ENCODE measurements at places on chromosomes 1 and 21.
A peak's percentile ranks its signal among the peaks of the same experiment; 100 is the strongest.

- DNase-seq = no peak
These were observed 87.5 kb upstream of the CACYBP start for GRCh38 chr1:174912264-174912663.

GRCh38 chr1:206992790-206993189 lies 22.5 kb upstream of the FCAMR start:
- DNase-seq = no peak

DNA sequence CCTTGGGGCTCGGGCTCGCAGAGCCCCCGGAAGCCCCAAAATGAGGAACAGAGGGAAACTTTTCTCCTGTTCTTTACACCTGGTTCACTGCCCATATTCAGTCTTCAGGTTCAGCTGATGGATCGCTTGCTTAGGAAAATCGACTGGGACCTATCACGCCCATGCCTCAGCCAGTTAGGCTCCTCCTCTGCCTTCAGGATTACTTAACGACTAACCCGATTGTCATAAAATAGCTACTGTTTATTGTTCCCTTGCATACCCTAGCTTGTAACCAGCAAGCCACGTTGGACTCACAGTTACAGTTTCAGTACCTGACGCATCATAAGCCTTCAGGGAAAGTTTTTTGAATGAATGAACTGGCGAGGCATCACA lies 692 bp downstream of the TARDBP start:
- no peak for DNase-seq

- DNase-seq = no peak
These were observed 82.9 kb downstream of the BEND5 start for GRCh38 chr1:48693674-48694320.

DNA sequence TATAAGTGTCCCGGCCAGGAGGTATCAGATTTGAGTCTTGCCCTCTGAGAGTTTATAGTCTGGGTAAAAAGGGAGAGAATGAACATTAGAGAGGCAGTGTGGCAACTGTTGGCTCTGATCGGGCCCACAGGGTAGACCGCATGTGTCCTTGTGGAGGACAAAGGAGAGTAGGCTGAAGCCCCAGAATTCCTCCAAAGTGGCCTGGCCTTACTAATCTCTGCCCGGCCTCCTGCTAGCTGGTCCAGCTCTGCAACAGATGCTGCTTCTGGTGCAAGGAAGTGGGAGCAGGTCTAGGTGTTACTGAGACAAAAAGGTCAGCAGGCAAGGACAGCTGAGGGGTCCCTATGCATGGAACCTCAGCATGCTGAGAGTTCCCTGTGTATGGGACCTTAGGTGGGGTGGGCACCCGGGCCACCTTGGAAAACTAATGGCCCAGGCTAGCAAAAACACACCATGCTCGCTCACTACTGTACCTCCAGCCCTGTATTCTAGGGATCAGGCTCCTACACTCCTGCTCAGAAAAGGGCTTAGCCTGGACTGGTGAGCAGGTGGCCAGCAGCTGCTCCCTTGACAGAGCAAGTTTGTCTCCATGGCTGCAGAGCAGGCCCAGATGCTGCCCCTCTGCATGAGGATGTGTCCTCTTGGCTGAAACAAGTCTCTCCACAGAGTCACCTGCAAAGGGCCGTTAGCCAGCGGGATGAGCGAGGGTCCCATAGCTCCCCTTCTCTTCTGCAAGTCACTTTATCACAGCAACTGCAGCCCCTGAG lies 30.3 kb upstream of the RGS16 start:
- DNase-seq = no peak

GRCh38 chr1:106571109-106571508 lies 485.4 kb upstream of the PRMT6 start:
- no peak for DNase-seq

- DNase-seq = no peak
These were observed 4.9 kb upstream of the COL6A2 start for GRCh38 chr21:46092811-46093667.

GRCh38 chr21:42489006-42489563 lies 6.9 kb downstream of the RSPH1 start:
- DNase-seq = no peak

- no peak for DNase-seq
These were observed 22.4 kb upstream of the SAMD11 start for GRCh38 chr1:901108-901859.

GRCh38 chr1:106754957-106755356 lies 301.5 kb upstream of the PRMT6 start:
- DNase-seq = no peak

DNA sequence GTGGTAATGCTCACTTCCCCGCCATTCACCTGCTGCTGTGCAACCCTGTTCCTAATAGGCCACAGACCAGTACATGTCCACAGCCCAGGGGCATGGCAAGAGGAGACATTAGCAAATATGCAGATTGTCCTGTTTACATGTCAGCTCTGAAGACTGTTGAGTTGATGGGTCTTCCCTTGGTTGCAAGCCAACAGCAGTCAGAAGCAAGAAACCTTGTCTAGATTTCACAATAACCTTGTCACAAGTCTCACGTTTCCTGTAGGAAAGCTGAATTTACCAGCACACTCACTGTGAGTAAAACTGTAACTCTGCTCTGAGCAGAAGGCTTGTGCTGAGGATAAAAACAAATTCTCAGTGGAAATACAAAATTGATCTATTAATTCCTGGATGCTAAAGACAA lies 195.1 kb downstream of the HLX start:
- no peak for DNase-seq

DNA sequence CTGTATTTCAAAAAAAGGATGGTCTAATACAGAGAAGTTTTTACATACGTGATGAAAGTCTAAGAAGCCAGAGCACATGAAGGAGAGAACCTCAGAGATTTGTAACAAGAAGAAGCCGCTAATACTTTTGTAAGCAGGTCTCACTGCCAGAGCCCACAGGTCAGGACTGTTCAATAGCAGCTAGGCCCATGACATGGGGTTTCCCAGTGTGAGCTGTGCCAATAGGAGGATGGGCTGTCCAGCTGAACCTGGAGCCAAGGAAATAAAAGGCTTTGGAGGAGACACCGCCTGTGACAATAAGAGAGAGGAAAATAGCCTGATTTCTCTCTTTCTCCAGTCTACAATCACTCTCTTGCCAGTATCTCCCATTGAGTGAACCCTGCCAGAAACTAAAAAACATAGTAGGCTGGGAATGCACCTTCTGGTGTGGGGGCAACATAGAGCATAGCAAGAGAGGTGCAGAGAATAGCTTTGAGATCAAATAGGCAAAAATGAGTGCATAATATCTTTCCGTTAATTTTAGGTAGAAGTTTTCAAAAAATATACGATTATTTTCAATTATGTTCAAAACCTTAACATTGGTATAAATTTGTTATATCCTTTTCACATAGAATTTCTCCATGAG lies 360.3 kb downstream of the NEGR1 start:
- DNase-seq = no peak

GRCh38 chr1:17437580-17438317 lies 1.7 kb downstream of the RCC2 start:
- DNase-seq = no peak

DNA sequence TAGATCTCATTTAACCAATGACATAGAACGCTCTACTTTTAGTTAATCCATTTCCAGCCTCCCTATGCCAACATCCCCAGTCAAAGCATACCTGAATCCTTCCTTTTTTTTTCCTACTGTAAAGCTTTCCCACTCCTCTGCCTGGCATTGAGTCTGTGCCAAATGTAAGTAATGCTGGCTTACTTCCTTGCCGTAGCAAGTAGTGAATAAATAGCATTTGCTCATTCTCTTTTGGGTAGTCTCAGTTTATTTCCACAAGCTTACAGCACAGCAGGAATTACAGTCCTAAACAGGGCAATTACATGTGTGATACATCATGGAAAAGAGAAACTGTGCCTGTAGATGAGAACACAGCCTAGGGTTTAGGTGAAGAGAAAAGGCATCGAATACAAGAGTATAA lies 352.6 kb upstream of the NEGR1 start:
- no peak for DNase-seq

GRCh38 chr1:55702064-55702463 lies 486.9 kb upstream of the USP24 start:
- DNase-seq = no peak

GRCh38 chr1:223129229-223129901 lies 13.7 kb downstream of the TLR5 start:
- no peak for DNase-seq

DNA sequence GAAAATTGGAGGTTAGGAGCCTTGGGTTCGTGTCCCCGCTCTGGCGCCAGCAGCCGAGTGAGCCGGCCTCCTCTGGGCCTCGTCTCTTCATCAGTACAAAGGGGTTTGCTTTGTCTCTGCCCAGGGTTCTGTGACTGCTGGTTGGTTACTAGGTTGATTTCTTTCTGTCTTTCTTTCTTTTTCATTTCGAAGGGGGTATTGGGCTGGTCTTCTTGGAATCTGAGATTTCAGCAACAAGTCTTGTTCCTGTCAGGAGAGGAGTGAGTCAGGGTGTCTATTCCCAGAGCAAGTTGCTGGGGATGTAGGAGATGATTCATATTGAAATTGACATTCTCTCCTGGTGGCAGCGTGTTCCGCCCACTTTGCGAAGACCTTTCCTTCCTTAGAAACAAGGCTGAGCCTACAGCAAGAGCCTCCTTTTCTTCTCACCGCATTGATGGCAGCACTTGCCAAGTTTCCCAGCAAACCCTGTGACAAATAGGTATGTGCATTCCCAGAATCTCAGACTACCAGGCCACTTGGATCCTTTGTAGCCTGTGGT lies 79.2 kb downstream of the MAN1C1 start:
- peak; percentile 39 for DNase-seq

DNA sequence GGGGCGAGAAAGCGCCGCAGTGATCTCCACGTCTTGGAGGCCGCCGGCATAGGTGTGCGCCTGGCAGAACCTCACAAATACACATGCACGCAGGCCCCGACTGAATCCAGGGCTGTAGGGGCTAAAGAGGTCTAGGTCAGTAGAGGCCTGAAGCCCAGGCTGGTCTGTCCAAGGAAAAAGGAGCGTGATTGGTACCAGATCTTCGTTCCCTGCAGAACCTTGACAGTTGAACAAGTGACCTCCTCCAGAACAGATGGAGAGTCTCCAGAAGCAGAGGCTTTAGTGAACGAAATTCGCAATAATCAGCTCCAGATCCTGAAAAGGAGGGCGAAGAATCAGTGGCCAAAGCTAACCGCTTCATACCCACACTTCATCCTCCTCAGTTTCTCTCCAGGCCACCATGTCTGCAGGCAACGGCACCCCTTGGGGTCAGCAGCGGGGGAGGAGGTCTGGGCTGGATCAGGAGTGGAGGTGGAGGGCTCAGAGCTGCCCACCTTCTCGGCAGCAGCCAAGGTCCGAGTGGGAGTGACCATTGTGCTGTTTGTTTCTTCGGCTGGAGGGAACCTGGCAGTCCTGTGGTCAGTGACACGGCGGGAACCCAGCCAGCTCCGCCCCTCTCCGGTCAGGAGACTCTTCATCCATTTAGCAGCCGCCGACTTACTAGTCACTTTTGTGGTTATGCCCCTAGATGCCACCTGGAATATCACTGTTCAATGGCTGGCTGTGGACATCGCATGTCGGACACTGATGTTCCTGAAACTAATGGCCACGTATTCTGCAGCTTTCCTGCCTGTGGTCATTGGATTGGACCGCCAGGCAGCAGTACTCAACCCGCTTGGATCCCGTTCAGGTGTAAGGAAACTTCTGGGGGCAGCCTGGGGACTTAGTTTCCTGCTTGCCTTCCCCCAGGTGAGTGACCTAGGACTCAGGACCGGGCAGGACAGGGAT lies 749 bp upstream of the PEX11B start:
- DNase-seq = no peak

GRCh38 chr1:84436876-84437655 lies 38.8 kb downstream of the DNASE2B start:
- no peak for DNase-seq

- no peak for DNase-seq
These were observed 566.8 kb upstream of the USP24 start for GRCh38 chr1:55781944-55782482.

- no peak for DNase-seq
These were observed 107.9 kb downstream of the SPSB1 start for GRCh38 chr1:9400425-9401079.

GRCh38 chr1:21175324-21175669 lies 1.4 kb downstream of the EIF4G3 start:
- DNase-seq = no peak

DNA sequence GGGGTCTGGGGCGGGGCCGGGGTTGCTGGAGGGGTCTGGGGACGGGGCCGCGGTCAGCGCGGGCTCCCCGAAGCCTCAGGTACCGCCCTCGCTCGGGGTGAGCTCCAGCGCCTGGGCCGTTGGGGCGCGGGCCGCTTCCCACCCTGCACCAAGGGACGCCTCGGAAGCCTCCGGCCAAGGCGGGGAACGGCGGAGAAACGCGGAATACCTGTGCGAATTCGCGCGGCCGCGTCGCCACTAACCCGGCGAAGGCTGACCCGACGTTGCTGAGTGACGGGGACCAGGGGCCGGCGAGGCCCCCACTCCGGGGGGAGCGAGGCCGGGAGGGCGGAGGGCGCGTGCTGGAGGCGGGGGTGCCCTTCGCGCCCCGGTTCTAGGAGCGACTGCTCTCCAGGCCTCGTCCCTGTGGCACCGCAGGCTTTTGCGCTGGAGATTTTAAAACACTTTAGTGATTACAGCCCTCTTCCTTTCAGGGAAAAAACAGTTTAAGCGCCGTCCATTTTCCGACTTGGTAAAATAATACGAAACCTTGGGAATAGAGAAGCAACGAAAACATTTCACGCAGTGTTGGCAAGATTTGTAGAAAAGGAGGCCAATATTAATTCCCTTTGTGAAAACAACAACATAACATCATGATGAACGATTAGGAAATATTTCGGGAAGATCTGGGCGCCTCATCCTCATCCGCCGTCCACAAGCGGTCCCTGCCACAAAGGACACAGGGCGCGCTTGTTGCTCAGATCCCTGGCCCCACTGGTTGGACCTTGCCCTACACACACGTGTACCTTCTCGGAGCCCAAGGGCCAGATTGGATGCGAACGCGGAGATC lies 971 bp upstream of the GNG4 start:
- no peak for DNase-seq

GRCh38 chr1:8011016-8011415 lies 15.1 kb downstream of the ERRFI1 start:
- no peak for DNase-seq

GRCh38 chr1:115408533-115408932 lies 70.5 kb upstream of the NGF start:
- DNase-seq = no peak

GRCh38 chr21:28794371-28794851 lies 198.3 kb downstream of the LTN1 start:
- DNase-seq = no peak

DNA sequence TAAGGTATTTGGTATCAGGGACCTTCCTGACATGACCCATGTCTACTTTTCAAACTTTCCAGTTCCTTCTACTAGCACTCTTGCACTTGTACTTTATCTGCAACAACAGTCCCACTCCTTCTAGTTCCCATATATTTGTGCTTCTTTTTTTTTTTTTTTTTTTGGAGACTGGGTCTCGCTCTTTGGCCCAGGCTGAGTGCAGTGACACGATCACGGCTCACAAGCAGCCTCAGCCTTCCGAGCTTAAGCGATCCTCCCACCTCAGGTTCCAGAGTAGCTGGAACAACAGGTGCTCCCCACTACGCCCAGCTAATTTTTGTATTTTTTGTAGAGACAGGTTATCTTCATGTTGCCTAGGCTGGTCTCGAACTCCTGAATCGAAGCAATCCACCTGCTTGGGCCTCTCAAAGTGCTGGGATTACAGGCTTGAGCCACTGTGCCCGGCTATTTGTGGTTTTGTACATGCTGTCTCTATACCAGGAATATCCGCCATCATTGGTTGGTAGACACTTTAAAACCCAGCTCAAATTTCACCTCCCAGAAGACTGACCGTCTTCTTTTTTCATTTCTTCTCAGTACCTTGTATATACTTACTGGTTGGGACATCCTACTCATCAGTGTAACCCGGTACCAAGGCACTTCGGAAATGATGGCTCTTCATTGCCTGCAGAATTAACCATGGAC lies 1.1 kb downstream of the ZMYM1 start:
- no peak for DNase-seq

Data from thoracic aorta (tissue), 2 donors.